ENCODE measurements at places on chromosomes 16 and 17.

- DNase-seq: no peak
These were observed 15.0 kb downstream of the OR1F1 start for GRCh38 chr16:3202903-3203539.

DNA sequence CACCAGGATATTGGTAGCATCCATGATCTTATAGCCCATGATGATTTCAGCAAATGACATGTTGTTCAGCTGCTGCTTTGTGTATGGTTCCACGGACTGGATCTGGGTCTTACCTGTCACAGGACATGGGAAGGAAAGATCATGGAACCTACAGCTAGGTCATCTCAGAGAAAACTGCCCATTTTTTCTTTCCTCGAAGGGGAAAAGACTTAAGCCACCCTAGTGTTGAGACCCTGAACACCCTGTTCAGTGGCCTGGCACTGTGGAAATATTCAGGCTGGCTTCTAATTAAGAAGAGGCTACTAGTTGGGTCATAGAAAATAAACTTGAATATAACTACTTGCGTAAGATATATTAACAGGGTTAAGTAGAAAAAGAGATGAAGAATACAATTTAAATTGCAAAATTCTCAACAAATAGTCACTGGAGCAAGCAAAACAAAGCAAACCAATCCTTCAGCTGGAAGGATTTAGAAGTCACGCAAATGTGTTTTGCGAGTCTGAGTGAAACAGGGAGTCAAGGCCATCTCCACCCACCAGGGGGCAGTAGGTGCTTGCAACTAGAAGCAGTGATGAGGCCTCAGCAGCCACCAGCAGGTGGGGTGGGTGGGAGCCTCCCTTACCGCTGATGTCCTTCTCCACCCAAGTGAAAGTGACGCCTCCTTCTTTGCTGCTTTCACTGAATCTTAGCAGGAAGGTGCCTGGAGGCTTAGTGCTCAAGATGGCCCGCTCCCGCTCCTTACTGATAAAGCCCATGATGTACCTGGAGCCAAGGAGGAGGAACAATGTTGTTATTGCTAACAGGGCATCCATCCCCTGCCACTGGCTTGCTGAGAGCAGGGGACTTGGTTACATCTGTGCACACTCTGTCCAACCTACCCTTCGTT lies 34.3 kb downstream of the STAT5A start:
- peak; percentile 91 for DNase-seq

DNA sequence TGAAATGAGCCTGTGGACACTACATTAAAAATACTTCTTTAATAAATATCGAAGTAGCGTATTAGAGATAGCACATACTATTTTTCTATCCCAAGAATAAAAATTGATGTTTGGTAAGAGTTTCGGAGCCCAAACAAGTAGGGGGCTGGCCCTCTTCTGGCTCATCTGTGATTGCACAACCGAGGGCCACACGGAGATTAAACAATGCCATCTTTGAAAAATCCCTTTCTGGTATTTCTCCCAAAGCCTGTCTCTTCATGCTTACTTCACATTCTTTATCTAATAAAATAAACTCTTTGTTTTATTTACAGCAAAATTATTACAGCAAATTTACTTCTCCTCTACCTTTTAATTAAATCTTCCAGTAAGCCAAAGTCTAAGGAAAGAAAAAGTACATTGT lies 9.6 kb upstream of the MYH11 start:
- DNase-seq: no peak

GRCh38 chr16:88381820-88382451 lies 823 bp upstream of the ZNF469 start:
- no peak for DNase-seq

DNA sequence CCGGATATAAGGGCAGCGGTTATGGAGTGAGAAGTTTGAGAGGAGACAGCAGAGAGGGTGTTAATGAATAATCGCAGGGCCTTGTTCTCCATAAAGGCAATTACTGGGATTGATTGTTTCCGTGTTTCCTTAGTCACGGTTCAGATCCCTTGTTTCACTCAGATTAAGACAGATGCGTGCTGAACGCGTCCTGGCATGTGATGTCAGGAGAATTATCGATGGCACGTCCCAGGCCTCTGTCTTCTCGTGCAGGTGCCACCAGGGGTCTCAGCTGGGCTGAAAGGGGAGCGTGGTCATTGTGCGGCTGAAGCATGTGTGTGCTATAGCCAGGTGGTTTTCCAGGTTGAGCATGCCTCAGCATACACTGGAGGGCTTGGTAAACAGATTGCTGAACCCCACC lies 142.4 kb upstream of the NOL11 start:
- no peak for DNase-seq

- DNase-seq: peak; percentile 27
These were observed 622 bp downstream of the TOM1L2 start for GRCh38 chr17:17971431-17972125.

DNA sequence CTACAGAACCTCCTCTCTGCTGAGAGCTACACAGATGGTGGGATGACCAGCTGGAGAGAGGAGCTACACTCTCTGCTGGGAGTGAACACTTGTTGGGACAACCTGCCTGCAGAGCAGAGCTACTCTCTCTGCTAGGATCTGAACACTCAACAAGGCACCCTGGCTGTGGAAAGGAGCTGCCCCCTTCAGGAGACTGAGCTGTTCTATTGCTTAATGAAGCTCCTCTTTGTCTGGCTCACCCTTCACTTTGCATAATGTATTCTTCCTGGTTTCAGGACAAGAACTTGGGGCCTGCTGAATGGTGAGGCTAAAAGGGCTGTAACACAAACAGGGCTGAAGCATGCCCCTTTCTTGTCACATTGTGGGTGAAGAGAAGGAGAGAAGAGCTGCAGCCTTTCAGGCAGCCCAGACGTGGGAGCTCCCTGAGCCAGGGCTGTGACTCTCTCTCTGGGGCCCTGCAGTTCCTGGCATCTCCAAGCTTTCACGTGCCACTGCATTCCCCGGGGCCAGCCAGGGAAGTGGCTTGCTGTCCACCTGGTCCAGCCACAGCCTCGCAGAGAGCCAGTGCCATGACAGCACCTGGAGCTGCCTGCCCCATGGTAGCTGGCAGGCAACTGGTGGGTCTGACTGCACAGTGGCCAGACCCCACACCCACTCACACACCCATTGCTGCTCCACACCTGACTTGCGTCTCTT lies 272.8 kb upstream of the KCNJ16 start:
- no peak for DNase-seq

- no peak for DNase-seq
These were observed 240.1 kb downstream of the SLC39A11 start for GRCh38 chr17:72852277-72852938.

DNA sequence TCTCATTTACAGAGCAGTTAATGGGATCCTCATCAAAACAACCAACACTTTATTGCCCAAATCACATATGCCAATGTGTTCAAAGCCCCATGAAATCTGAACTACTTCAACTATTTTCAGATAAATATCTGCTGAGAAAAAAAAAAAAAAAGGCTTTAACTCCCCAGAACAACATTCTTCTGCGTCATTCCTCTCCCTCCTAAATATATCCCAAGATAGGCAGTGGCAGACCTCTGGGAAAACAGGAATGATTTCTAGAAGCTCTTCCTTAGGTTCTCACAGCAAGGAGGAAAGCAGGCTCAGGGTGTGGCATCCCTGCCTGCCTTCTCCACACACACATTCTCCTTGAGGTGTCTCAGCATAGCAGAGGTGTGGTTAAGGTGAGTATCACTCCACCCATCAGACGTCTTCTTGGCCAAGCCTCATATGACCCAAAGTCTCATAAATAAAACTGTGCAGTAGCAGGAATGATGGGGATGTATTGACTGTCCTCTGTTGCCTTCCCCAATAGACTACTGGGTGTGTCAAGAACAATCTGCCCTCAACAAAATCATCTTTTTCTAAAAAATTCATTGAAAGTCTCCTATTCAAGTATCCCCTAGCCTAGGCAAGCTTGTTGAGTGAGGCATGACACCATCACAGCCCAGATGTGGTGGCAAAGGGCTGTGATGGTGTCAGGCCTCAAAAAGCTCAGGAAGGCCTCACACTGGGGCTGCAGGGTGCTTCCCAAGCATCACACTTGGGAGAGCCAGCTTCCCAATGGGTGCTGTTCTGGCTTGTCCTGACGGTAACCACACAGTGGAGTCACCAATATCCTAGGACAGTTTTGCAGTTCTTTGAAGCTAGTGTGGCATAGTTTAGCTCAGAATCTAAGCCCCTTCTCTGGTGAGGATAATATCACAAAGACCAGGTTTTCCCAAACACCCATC lies 135.4 kb upstream of the SOX9 start:
- DNase-seq: no peak

DNA sequence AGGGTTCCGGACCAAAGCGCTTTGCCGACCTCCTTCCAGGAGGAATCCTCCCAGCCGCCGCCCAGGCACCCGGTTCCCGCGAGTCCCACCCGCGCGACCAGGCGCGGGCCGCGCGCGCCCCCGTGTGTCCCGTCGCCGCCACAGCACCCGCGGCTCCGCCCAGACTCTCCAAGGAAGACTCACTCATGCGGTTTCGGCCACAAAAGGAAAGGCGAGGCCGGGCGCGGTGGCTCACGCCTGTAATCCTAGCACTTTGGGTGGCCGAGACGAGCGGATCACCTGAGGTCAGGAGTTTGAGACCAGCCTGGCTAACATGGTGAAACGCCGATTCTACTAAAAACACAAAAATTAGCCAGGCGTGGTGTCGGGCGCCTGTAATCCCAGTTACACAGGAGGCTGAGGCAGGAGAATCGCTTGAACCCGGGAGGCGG lies 3.5 kb upstream of the PKMYT1 start:
- DNase-seq: peak; percentile 54

- no peak for DNase-seq
These were observed 13.9 kb upstream of the GINS3 start for GRCh38 chr16:58378401-58378800.

GRCh38 chr17:9937241-9937761 lies 32.2 kb upstream of the RCVRN start:
- no peak for DNase-seq

GRCh38 chr17:34920676-34921075 lies 40.6 kb downstream of the CCT6B start:
- DNase-seq: no peak

- DNase-seq: no peak
These were observed 14.8 kb downstream of the CPD start for GRCh38 chr17:30393491-30393890.

DNA sequence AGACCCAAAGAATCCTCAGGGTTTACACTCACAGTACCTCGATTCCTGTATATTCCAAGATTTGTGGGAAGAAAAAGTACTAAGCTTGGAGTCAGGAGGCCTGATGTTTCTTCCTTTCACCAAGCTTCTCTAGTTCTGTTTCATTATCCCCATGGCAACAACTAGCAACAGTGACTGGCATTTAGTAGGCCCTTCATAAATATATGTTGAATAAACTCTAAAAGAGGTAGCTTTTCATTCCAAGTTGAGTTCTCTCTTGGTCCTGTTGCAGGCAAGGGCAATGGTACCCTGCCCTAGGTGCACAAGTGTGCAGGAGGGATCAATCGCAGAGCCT lies 527 bp upstream of the UBE2Z start:
- no peak for DNase-seq

- no peak for DNase-seq
These were observed 2.7 kb downstream of the FBXO31 start for GRCh38 chr16:87380881-87381280.
